ENCODE measurements at places on chromosomes 6 and 20.

DNA sequence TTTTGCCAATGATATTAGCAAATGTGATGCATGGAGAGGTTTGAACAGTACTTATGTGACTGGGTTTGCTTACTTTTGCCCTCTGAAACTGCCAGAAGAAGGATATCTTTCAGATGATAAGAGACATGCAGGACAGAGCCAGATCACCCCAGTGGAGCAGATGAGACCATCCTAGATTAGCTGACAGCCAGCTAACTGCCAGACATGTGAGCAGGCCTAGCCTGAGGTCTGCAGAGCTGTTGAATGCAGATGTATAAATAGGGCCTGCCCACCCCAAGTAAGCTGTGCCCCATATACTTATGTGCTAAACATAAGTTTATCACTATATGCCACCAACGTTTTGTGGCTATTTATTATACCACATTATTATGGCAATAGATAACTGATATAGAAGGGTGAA, 5.9 kb downstream of the ZSCAN31 start:
- no peak for DNase-seq

DNA sequence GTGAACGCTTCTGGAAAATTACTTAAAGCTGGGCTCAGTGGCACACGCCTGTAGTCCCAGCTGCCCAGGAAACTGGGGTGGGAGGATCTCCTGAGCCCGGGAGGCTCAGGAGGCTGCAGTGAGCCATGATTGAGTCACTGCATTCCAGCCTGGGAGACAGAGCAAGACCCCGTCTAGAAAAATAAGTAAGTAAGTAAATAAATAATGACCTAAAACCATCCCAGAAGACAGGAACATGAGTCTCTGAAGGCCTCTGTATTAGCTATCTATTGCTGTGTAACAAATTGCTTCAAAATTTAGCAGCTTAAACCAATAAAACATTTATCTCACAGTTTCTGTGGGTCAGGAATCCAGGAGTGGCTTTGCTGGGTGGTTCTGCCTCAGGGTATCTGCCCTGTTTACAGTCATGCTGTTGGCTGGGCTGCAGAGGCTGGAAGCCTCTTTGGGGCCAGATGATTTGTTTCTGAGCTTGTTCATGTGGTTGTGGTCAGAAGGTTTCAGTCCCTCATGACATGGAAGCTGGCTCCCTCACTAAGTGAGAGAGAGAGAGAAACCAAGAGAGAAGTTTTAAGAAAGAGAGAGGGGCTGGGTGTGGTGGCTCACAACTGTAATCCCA, 48.4 kb upstream of the NCOA3 start:
- DNase-seq, result no peak

- no peak for DNase-seq
Measured at GRCh38 chr6:111228094-111228493, 140.8 kb downstream of the SLC16A10 start.

DNA sequence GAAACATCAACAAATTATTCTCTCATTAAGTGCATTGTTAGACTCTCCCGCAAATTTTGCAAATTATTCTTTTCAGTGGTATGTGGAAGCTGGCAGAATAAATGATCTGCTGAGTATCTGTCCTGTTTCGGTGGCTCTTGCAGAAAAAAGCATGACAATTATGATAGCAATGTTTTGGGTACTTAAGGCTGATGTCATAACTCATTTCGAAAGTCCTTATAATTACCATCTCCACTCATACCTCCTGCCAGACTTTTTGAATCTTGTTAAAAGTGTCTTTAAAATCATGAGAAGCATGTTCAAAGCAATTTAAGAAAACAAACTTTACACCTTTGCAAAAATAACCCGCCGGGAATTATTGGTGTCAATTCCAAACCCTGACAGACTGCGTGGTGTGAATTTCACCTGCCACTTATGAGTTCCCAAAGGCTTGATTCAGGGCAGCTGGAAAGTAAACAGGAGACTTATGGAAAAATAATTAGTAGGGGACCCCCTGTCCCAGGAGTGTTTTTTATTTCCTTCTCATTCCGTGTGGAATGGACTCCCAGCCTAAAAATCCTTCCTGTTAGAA, 87.6 kb upstream of the E2F3 start:
- no peak for DNase-seq

- no peak for DNase-seq
Measured at GRCh38 chr20:20491110-20491783, 123.3 kb downstream of the INSM1 start.

GRCh38 chr20:49624317-49624716, 56.4 kb upstream of the PTGIS start:
- no peak for DNase-seq

GRCh38 chr6:164051427-164051826, 636.9 kb downstream of the QKI start:
- DNase-seq, result no peak

DNA sequence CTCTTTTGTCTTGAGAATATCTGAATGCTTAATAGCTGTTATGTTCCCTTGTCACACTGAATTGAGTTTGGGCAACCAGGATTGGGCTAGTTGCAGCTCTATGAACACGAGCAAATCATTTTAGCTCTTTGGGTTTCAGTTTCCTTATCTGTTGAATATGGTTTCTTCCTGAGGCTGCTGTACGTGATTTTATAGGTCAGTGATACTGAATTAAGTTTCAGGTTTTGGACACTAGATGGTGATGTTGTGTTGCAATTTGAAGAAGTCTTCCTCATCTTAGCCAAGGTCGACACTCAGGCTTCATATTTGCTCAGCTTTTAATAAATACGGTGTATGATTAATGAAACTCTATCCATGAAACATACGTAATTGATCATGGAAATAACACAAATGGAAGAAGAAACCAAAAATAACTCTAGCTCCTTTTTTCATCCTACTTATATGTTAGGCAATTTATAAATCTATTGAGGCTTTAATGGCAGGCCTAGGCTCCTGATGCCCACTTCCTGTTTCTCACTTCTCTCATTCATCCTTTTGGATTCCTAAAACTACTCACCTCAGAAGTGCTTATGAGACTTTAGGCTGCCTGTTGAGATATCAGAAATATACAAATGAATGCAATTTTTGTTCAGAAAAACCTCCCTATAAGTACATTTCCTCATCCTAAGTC, 354.1 kb upstream of the MAP3K7 start:
- no peak for DNase-seq

DNA sequence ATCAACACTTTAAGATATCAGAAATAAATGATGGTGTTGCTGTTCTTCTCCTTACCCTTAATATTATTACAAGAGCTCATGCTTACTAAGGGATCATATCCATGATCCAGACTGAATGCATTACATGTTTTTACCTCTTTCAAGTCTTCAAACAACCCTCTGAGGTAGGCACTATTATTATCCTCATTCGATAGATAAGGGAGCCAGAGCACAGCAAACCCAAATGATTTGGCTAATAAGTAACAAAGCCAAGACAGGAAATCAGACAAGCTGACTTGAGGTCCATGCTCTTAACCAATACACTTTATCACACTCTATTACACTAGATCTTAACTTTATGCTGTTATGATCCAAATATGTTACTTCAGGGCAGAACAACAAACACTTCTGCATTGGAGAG, 145.9 kb downstream of the RALGAPA2 start:
- no peak for DNase-seq

DNA sequence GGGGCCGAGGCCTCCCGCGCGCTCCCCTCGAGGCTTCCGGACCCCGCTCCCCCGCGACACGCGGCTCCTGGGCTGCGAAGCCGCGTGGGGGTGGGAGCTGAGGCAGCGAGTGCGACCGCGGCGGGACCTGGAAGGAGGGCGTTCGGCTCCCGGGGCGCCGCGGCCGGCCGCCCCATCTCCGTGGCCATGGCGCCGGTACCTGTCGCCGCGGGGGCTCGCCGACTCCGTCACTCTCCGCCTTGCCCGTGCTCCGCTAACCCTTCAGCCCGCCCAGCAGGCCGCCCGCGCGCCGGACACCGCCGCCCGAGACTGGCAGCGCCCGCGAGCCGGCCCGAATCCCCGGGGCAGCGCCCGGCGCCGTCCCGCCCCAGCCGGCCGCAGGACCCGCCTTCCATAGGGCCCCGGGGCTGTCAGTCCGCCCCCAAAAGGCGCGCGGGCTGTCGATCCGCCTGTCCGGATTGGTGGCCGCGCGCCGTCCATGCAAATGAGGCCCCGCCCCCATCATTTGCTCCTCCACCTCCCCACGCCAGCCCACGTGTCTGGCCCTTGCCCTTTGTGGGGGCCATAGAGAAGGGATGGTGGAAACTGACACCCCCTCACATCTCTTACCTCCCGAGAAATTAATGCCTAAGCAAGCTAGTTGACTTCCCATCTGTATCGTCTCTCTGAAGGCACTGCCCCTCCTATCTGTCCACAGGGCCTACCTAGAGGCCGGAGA, at the start of gene FKBP5:
Gene FKBP5 (minus strand): TSS at position 311 of the 718 bp plus-strand sequence. CDS start 46,091 bp downstream, outside the sequence.
- DNase-seq, result peak; percentile 98

- DNase-seq, result no peak
Measured at GRCh38 chr6:23106951-23107350, 537.6 kb downstream of the HDGFL1 start.

DNA sequence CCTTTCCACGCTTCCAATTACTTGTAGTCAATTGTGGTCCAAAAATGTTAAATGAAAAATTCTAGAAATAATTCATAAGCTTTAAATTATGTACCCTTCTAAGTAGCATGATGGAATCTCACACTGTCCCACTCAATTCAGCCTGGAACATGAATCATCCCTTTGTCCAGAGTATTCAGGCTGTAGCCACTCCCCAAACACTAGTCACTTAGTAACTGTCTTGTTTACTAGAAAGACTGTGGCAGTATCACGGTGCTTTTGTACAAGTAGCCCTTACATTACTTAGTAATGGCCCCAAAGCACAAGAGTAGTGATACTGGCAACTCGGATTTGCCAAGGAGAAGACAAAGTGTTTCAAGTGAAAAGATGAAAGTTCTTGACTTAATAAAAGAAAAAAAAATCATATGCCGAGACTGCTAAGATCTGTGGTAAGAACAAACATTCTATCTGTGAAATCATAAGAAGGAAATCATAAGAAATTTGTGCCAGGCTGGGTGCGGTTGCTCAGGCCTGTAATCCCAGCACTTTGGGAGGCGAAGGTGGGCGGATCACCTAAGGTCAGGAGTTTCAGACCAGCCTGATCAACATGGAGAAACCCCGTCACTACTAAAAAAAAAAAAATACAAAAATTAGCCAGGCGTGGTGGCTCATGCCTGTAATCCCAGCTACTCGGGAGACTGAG, 168.5 kb upstream of the SIM1 start:
- no peak for DNase-seq

DNA sequence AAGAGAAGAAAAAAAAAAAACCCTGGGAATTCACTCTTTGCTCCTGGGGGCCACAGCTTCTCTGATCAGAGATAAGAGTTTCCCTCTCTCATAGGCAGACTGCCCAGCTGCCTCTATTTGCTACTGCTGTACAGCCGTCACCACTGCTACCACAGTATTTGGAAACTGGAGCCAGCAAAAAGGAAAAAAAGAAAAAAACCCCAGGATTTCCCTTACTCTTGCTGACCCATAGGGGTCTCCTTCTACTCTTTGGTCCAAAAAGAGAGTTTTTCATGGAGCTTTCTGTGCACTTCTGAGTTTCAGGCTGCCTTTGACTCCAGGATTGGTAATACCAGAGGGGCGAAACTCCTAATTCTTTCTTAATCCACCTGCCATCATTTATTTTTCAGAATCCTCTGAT, 89.7 kb downstream of the MDGA1 start:
- no peak for DNase-seq

- DNase-seq, result no peak
Measured at GRCh38 chr6:112743323-112743722, 396.2 kb downstream of the RFPL4B start.

- no peak for DNase-seq
Measured at GRCh38 chr6:64197246-64197645, 561.6 kb downstream of the PHF3 start.

- DNase-seq, result no peak
Measured at GRCh38 chr6:60754879-60755278, 1531.1 kb downstream of the KHDRBS2 start.

GRCh38 chr20:12201289-12201991, 283.7 kb downstream of the BTBD3 start:
- DNase-seq, result no peak

GRCh38 chr20:21101932-21102575, 4.1 kb downstream of the LINC00237 start:
- DNase-seq, result no peak

Measured in adrenal gland (tissue), 19 donors.